NCI-H2171 treated with DMSO at 0.1 percent for 48 hours (cell line): ENCODE measurements at places on chromosomes 3 and 15.

GRCh38 chr15:92178911-92179310 lies 214.8 kb upstream of the ST8SIA2 start:
- DNase-seq, result peak; percentile 65

GRCh38 chr3:186653984-186654383 lies 11.8 kb upstream of the HRG start:
- DNase-seq, result no peak

DNA sequence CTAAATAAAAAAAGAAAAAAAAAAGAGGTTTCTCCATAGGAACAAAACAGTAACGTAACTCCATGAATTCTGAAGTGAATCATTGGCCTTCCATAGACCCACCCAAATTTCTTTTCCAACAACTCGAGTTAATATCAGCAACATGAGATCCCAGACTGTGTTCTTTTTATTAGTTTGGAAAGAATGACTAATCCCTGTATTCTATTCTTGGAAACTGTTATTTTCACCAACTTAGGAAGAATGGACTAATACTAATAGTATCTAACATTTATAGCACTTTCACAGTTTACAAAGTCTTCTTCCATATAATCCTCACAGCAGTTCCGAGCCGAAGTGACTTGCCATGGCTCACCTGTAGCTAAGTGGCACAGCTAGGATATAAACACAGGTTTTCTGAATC lies 72.7 kb upstream of the SLC4A7 start:
- no peak for DNase-seq

- DNase-seq, result no peak
These were observed 46.9 kb downstream of the SFMBT1 start for GRCh38 chr3:52998771-52999513.

- DNase-seq, result no peak
These were observed 3.1 kb upstream of the CHRNA3 start for GRCh38 chr15:78623786-78624497.

DNA sequence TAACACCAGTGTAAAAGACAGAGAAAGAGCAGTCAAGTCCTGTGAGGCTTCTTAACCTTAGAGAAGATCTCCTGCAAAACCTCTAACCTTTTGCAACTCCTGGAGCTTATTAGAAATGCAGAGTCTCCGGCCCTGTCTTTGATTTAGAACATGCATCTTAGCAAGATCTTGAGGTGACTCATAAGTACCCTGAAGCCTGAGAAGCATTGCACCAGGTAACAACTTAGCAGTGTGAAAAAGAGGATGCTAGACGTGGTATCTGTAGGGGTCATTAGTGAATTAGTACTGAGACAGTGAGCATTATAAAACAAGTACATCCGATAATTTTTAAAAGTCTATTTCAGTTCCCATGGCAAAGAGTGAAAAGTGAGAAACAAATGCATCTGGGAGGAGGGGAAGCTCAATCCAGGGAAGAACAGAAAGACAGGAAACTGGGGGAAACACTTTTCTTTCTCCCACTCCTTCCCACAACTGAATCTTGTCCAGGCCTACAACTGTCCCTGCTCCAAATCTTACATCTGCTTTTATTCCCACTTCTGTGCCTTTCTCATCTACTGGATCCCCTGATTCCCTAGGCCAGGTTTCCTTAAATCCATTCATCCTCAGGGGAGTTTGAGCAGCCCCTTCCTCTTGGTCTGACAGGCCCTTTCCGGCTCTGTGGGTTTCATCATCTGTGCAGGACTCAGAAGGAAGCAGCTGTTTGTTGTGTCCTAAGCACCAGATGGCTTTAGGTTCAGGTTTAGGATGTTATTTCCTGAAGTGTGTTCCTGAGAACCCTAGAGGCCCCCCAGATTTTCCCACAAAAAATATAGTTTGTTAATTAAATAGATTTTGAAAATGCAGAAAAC lies 128.1 kb upstream of the IL12A start:
- DNase-seq, result peak; percentile 71

- no peak for DNase-seq
These were observed 14.8 kb downstream of the KLHL6 start for GRCh38 chr3:183540501-183541234.

GRCh38 chr3:31841515-31841914 lies 139.5 kb downstream of the OSBPL10 start:
- no peak for DNase-seq

DNA sequence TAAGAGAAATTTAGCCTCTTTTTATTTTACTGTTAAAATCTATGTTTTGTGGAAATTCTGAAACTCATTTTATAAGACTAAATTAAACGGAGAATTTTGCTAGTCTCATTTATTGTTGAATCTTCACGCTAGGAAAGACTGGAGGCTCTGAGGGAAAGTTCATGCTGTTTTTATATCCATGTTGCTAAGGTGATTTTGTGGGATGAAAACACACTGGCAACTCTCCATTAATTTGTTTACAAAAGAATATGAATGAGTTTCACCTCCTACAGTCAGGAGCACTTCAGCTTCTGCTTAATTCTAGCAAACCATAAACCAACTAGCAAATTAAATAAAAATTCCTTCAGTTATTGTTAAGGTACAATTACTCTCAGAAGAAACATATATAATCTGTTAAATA lies 195.4 kb downstream of the RAP2B start:
- no peak for DNase-seq

DNA sequence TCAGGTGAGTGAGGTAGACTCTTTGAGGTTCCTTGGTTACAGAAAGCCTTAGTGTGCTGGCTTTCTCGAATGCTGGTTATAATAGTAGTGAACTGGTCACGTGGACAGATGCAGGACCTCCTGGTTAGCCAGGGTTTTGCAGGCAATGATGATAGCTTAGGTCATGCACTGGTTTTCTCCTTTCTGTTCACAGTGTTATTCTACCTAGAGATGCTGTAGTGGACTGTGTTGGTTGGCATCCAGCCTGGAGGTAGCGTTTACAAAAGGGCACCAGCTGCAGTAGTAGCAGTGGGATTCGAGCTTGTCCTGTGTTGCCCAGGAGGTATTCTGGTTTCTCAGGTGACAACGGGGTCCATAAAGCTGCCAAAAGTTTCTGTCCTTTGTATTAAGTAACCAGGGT lies 27.0 kb downstream of the PCCB start:
- peak; percentile 77 for DNase-seq
